ENCODE measurements at places on chromosomes 12 and 14.
A peak's percentile ranks its signal among the peaks of the same experiment; 100 is the strongest.

GRCh38 chr12:51520576-51521325 is 70.3 kb upstream of the SCN8A start:
- no peak for DNase-seq

DNA sequence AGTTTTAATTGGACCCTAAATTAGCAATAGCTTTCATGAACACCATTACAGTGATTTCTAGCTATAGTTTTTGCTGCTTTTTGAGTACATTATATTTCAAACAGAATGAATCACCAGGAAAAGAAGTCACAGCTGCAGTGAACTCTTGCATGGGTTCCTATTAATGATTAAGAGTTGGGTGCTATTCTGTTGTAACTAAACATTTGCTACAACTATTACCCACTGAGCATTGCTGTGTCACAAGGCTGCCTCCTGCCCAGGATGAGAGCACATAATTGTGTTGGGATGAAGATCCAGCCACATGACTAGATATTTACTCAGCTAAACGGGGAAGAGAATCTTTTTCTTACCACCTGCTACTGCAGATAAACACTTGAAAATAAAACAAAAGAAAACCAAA is 152.7 kb downstream of the GXYLT1 start:
- no peak for DNase-seq

GRCh38 chr12:62865065-62865464 is 69.9 kb downstream of the PPM1H start:
- DNase-seq: no peak

DNA sequence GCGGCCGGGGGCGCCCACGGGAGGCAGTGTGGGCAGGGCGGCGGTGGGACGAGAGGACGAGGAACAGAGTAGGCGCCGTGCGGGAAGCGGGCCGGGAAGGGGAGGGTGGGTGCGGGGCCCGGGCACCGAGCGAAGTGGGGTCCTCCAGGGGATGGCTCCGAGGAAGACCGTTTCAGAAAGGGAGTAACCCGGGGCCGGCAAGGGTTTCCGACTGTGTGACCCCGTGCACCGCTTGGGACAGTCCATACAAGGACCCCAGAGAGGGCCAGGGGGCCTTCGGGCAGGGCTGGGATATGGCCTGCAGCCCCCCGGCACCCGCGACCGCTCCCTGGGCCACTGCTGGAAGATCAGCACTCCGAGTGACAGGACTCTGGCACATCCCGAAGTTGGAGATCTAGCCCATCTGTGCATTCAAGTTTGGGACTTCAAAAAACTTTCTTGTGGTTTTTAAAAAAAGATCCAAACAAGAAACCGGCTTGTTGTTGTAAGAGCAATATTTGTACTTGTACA is 448 bp downstream of the TSPAN9 start:
- peak; percentile 24 for DNase-seq

DNA sequence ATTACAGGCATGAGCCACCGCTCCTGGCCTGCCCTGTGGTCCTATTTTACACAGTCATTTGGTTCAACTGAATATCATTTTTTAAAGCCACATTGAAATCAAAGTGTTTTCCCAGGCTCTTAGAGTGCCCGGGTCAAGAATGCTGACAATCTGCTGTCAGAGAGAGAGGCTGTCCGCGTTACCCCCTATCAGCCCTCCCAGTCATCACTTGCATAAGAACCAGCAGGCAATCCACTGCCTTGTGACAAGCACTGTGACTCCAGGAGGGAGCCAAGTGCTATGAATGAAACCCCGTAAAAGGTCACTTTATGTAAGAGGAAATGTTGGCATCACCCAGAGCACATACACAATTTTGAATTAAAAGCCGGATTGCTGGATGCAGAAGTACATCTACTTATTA is 13.5 kb downstream of the PHLDA1 start:
- DNase-seq: no peak
